Activated effector memory CD4-positive, alpha-beta T cell treated with Interleukin-2 at 50 U/mL for 16 hours (primary cell): ENCODE measurements at places on chromosomes 5 and 9.

- no peak for DNase-seq
Observed at GRCh38 chr9:13137426-13137825, 142.1 kb downstream of the MPDZ start.

- no peak for DNase-seq
Observed at GRCh38 chr5:150277043-150277442, 12.5 kb downstream of the CAMK2A start.

GRCh38 chr5:143258559-143259253 lies 144.8 kb downstream of the NR3C1 start:
- no peak for DNase-seq

DNA sequence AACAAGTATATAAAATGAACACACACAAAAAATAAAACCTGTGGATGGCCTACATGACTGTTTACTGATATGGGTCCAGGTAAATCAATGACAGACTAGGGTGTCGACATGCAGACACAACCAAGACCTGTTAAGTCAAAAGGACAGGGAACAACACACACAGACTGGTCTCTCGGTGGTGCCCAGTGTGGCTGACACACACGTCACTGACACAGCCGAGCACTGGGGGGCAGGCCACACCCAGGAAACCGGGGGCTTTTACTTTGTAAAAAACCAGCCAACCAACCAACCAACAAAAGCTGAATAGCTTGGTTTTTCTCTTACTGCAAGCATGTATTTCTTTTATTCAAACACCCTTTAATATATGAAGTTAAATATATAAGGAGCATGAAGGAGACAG lies 5.0 kb downstream of the FAM163B start:
- peak; percentile 8 for DNase-seq

GRCh38 chr5:12526113-12526512 lies 621.9 kb upstream of the CTNND2 start:
- DNase-seq, result no peak

DNA sequence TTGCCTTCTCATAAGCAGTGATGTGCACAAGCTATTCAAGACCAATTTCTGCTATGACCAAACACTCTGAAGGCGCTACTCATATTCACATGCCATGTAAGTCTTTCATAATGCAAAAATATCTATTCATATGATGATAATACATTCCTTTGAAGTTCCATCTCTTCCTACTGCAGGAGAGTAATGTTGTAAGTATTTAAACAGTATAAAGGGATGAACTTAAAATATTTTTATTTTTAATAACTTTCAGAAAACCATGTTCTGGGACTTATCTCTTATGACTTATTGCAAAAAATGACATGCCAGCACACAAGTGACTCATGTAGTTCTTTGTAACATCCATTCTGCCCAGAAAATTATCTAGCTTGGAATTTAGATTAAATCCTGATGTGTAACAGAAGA lies 376.4 kb downstream of the KCTD16 start:
- DNase-seq, result no peak

GRCh38 chr5:159040181-159040580 lies 59.5 kb downstream of the EBF1 start:
- no peak for DNase-seq

DNA sequence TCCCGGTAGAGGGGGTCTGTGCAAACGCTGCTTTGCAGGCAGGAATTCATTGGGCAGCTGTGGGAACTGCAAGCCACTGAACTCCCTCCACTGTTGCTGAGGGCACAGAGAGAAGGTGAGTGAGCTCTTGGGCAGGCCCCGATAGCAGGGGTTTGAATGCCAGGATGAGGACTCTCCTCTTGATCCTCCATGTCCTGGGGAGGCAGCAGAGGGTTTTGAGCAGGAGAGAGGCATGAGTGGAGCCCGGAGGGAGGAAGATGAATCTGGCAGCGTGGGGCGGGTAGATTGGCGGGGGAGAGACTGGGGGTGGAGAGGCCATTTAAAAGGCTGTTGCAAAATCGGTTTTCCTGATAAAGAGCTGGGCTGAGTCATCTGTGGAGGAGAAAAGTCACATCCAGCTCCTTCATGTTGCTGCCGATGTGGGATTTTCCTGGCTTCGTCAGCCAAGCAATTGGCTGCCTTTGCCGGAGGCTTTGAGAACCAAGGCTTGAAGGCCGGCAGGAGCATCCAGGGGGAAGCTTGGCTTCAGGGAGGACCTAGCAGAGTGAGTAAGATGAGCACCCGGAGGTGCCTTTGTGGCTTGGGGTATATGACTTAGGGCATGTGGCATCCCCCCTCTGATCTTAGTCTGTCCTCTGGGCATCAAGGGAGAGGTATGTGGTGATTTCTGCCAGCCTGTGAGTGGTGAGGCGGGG lies at the start of gene SYNPO:
Gene SYNPO (plus strand): TSS at position 350 of the 695 bp plus-strand sequence. CDS start 7,616 bp downstream, outside the sequence.
- no peak for DNase-seq

GRCh38 chr9:124480621-124480981 lies 26.6 kb downstream of the NR5A1 start:
- DNase-seq, result no peak

- DNase-seq, result no peak
Observed at GRCh38 chr5:2378108-2378507, 373.4 kb downstream of the IRX2 start.

GRCh38 chr9:71909887-71910649 lies 925 bp downstream of the ABHD17B start:
- peak; percentile 7 for DNase-seq

DNA sequence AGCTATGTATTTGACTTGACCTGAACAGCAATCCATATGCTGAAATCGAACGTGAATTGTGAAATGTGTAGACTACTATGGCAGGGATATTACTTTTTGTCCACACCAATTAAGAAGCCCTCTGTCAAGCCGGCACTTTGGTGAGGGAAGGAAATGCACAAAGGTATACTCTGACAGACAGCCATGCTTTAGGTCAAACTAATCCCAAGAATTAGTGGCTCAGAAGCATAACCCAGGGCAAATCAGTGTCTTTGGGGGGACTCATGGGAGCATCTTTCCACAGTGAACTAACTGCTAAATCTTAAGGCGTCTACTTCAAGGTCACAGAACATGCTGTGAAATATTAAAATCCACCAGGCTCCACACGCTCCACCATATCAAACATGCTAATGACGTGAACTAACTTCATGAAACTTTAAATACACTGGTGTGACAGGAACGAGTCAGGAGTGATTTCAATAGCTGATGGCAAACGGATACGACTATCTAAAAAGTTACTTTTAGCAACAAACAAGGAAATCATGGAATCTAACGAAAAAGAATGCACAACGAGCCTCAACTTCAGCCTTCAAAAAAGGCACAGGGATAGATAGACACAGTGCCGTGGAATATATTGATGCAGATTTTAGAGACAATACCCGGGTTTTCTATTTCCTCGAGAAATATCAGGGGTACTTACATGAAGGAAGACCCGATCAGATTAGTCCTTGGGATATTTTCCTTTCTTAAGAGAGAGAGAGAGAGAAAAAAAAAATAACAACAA lies 527 bp downstream of the MEF2C start:
- DNase-seq, result no peak

DNA sequence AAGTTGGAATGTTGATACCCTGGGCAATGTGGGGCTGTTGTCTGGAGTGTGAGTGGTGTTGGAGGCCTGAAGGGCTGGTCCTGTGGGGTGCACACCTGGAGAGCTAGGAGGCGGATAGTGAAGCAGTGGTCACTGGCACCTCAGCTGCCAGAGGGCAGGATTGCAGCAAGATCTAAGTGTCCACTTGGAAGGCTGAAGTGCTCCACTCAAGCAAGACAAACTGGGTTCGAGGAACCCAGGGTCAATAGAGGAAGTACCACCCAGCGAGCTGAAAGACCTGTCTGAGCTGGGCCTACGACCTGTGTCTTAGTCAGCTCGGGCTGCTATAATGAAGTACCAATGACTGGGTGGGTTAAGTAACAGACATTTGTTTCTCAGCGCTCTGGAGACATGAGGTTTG lies 39.7 kb upstream of the TJP2 start:
- DNase-seq, result no peak

DNA sequence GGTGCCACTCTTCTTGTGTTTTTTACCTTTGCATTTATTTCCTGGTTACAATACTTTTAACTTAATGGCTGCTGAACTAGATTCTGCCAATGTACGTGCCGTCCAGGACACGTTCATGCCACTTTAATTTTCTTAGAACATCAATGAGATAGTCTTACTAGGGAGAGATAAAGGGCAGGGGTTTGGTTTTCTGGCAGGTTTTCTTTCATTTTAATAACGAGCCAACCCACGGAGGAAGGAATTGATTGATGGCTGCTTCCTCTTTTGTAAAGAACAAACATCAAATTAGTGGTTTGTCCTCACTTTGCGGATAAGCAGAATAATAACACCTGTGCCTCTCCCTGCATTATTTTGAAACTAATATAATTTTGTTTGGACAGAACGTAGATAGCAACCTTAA lies 135.7 kb downstream of the DOCK8 start:
- DNase-seq, result no peak

DNA sequence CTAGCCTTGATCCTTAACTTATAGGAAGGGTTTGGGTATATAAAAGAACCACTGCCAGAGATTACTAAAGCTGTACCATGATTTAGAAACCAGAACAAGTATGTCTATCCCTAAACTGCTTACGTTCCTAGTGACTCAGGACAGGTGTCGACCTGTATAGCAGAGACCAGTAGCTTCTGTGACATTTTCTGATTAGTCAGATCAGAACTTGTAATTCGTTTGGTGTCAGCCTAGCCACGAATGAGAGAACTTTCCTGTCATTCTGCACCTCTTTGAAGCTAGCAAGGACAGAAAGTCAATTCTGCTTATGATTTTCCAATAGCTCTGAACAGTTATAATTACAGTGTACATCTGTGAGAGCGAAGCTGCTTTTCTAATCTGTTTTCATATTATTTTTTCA lies 39.5 kb downstream of the PRKACG start:
- DNase-seq, result no peak

- DNase-seq, result peak; percentile 82
Observed at GRCh38 chr9:135499326-135500070, 984 bp upstream of the MRPS2 start.

DNA sequence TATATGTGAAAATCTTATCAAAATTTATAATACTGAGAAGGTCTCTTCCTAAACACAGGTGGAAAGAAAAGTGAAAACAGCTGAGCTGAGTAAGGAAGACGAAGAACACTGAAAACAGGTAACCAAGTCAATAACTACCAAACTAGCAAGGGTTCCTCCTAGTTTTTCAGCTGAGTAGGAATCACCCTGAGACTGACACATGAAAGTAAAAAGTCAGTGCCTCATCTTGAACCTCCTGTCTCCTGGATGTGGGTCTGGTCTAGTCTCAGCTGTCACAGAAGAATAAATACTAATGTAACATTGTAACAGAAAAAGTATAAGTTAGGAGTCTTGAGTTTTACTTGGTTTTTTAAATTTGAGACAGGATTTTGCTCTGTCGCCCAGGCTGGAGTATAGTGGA lies 121.0 kb downstream of the MEF2C start:
- no peak for DNase-seq

DNA sequence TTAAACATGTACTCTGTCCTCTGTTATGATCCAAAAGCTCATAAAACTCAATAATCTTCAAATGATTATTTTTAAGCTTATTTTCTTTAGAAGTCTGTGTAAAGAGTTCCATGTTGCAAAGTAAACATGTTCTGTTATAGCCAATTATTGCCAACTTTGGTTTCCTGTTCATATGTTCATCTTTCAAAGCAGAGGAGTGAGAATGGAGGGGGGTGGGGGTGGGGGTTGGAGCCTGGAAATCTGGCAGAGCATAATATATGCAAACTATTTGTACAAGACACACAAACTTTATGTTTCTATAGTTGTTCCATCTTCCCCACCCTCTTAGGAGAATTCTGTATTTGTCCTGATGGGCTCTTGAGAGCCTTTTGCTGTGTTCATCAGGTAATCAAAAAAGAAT lies 135.0 kb downstream of the STARD4 start:
- no peak for DNase-seq

- no peak for DNase-seq
Observed at GRCh38 chr5:142876817-142877216, 106.6 kb downstream of the ARHGAP26 start.

DNA sequence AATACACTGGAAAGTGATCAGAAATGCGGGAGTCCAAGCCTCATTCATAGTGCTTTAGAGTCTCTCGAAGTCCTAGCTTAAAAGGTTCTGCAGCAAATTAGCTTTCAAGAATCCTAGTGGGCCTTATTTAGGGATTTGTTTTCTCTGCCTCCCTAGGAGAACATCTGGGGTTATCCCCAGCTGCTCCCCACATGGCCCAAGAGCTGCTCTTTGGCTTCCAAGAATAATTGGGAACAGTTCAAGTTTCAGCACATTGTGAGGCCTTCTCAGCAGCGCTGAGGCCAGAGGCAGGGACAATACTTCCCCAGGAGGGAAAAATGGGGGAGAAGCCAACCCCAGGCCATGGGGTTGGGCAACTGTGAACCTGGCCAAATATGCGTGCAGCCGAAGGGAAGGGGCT lies 108.7 kb downstream of the LIFR start:
- no peak for DNase-seq

- no peak for DNase-seq
Observed at GRCh38 chr5:124504081-124504916, 242.1 kb downstream of the ZNF608 start.

DNA sequence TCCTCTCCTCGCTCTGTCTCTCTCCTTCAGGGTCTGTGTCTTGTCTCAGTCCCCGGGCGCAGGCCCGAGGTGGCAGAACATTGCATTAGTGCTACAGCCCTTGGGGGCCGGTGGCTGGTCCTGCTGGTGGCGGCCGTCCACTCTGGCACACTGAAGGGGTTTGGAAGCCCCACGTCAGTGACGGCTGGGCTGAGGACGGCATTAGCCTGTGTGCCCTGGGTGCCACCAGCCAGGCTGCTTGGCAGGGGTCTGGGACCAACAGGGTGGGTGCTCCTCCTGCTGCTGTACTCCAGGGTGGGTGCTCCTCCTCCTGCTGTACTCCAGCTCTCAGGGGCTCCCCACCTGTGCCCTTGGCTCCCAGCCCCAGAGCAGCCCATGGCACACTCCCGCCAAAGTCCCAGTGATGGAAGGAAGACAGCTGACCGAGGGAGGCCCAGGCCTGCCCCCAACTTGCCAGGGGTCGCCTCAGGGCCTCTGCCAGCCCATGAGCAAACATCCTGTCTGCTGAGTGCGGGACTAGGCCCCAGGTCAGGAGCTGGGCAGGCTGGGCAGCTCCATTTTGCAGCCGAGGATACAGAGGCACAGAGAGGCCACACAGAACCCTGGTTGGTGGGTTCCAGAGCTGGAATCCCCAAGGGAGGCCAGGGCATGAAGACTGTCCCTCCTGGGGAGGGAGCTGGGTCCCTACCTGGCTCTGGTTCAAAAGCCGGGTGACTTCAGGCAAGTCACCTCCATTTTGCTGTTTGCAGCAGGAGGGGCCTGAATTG lies 27.3 kb downstream of the SARDH start:
- DNase-seq, result no peak

- DNase-seq, result no peak
Observed at GRCh38 chr5:120306303-120306702, 157.8 kb upstream of the PRR16 start.

DNA sequence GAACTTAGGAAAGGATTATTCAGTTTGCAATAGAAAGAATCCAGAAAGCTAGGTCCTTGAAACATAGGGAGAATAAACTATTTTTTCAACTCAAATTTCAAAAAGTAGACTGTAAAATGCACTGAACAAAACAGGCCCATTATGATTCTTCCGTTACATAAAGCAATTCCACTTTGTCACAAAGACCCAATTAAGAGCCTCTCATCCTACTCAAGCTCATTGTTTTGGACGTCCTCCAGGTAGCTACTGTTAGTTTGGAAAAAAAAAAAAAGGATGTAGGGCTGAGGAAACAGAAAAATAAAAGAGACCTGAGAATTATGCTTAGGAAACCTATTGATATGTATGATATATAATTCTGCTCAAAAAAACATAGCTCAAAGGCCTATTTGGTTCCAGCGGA lies 74.0 kb downstream of the DIRAS2 start:
- no peak for DNase-seq

GRCh38 chr9:89591274-89592212 lies 13.3 kb upstream of the GADD45G start:
- no peak for DNase-seq
